Muscle of back (tissue), 13 donors: ENCODE measurements at places on chromosomes 4 and X.

DNA sequence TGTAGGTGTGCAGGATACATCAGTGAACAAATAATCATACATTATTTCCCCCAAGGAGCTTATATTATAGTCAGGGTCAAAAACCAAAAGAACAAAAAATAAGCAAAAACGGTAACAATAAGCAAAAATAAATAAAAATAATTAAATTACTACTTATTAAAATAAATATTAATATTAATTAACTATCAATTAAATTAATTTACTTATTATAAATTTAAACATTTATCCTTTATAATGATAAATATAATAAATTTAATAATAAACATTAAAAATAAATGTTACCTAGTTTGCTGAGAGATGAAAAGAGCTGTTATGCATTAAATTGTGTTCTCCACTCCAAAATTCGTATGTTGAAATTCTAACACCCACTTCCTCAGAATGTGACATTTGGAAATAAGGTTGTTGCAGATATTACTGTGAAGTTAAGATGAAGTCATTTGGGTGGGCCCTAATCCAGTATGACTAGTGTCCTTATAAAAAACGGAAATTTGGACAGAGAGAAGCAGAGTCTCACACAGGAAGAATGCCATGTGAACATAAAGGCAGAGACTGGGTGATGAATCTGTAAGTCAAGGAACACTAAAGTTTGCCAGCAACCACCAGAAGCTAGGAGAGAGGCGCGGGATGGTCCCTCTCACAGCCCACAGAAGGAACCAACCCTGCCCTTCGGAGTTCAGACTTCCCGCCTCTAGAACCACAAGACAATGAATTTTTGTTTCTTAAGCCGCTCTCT lies 67.2 kb upstream of the IBSP start:
- DNase-seq = no peak

DNA sequence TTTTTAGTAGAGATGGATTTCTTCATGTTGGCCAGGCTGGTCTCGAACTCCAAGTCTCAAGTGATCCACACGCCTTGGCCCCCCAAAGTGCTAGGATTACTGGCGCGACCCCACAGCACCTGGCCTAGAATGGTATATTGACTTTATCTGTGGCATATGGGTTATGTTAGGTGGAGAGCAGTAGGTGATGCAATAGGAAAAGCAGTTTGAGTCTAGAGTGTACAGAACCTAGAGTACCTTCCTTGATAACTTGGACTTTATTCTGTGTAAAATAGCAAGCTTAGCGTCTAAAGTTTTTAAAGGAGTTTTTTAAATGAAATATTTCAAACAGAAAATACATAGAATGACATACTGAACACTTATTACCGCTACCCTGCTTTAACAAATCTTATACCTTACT lies 312.0 kb upstream of the ZCCHC13 start:
- DNase-seq = no peak

- peak; percentile 24 for DNase-seq
These were observed 466.1 kb downstream of the ADGRL3 start for GRCh38 chr4:61666244-61666643.

- peak; percentile 52 for DNase-seq
These were observed at the start of gene SLC9A7 for GRCh38 chrX:46758956-46759644. Gene SLC9A7 (minus strand): TSS chrX:46759118. CDS start chrX:46759029, 89 bp downstream.

DNA sequence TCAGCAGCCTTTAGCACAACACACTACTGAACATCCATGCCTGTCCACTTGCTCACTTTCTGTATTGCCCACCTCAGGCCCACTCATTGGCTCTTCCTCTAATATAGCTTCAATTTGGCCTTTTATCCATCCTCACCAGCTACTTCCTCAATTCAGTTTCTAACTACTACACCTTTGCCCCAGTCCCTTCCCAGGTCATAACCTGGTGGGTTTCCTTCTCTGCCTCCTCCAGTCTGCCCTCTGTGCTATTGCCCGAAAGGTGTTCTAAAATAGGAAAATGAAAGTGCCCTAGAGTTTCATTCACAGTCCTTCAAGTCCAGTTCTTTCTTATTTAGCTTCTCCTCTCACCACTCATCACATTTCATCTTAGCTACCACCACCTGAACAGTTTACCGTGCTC lies 23.1 kb downstream of the MOSPD2 start:
- DNase-seq = no peak
